ENCODE measurements at places on chromosomes 16 and 17.

DNA sequence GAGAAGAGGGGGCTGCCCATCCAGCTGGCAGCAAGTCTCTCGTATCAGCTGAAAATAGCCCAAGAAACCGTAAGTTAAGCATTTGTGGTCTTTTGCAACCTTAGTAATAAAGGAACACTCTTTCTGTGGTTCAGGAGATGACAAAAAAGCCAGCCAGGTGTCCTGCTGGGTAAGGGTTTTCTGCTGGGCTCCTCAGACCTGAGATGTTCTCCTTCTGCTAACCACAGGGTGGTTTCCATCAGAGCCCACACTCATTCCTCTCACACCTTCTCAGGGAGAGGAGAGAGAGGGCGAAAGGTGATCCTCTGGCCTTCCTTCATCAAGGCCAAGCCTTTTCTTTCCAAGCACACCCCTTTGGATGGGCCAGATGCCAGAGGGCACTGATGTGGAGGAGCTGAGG lies 70.7 kb downstream of the TEX14 start:
- DNase-seq: no peak

DNA sequence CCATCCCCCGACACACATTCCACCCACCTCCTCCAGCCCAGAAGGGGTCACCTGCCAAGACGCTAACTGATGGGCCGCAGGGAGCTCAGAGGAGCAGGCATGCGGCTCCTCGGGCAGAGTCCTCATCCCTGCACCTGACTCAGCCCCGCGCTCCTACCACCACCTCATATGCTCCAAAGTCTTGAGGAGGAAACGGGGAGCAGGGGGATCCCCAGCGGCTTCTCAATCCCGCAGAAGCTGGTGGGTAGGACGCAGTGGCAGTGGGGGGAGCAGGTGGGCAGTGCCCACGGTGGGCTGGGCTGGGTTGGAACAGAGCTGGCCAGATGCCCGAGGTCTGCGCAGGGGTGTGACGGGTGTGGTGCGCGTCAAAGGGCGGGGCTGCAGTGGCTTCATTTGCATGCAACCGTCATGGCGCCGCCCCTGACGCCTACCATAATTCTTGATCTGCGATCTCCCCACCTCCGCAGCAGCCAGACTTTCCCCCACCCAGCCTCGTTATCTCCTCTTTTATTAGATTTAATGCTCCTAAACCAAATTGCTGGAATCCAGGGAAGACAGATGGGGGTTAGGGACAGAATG lies 39.0 kb upstream of the EMP2 start:
- DNase-seq: no peak

- no peak for DNase-seq
Observed at GRCh38 chr17:29194669-29195068, 14.5 kb upstream of the MYO18A start.

- DNase-seq: no peak
Observed at GRCh38 chr17:39676198-39676819, 8.1 kb downstream of the PNMT start.

GRCh38 chr17:29929006-29929532 lies 959 bp downstream of the SSH2 start:
- DNase-seq: peak; percentile 17

- DNase-seq: no peak
Observed at GRCh38 chr17:34257299-34257985, 2.4 kb downstream of the CCL2 start.

DNA sequence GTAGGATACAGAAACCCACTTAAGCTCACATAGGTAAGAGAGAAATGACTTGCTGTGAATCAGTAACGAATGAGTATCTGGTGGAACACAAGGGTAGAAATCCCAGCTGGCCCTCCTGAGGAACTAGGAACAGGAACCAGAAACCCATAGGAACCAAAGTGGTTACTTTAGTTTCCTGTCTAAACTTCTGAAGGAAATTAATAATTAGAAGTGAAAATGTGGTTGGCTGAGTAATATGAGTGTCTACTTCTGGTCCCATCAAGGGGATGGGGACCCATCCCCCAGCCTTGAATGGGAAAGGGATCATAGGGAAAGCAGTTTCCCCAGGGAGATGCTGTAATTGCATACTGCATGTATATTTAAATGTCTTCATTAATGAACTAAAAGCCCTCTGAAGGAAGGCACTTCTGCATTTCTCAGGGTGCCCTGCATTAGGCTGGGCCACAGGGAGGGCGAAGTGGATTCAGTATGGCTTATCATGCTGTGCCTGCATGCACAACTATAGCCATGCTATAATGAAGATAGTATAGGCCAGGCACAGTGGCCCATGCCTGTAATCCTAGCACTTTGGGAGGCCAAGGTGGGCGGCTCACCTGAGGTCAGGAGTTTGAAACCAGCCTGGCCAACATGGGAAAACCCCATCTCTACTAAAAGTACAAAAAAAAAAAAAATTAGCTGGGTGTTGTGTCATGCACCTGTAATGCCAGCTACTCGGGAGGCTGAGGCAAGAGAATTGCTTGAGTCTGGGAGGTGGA lies 45.6 kb downstream of the CYB5B start:
- DNase-seq: no peak

DNA sequence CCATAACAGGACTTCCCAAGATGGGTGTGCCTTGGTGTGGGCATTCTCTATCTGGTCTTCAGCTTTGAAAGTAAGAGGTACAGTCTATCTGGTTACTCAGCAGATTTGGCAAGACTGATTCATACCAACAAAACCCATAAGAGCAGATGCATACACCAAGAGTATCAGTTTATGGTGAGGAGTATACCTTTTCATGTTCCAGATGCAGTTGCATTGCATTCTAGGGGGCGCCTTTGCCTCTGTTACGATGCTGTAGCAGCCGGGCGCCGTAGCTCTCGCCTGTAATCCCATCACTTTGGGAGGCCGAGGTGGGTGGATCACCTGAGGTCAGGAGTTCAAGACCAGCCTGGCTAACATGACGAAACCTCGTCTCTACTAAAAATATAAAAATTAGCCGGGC lies 31.1 kb upstream of the CARMIL2 start:
- DNase-seq: no peak

DNA sequence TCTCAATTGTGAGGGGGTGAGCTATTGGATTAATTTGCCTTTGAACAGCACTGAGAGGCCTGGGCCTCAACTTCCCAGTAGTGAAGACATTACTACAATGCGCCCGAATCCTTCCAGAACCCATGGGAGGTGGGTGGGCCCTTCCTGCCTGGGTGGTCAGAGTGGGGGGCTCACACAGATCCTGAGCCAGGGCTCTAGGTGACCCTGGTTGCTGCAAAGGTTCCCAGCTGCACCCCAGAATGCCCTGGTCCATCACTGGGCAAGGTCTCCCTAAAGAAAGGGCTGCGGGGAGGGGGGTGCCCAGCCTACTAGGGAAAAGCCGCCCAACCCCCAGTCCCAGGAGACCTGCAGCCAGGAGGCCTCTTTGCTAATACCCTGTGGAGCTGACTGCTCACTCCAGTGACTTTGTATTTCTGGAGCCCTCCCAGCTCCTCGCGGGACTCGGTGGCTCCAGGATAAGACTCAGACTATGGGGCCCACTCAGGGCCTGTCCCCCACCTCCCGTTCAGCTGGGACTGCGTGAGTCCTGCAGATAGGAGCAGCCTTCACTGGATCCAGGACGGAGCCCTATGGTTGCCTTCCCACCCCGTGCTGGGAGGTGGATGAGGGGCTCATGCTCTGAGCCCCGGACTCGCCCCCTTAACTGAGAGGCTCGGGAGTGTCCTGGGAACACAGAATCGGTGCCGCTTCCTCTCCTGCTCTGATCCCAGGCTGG lies 40.2 kb downstream of the SLC7A5 start:
- DNase-seq: no peak

GRCh38 chr17:79840269-79840988 lies 1.2 kb upstream of the CBX4 start:
- no peak for DNase-seq

- no peak for DNase-seq
Observed at GRCh38 chr17:65290616-65291015, 153.4 kb downstream of the RGS9 start.

DNA sequence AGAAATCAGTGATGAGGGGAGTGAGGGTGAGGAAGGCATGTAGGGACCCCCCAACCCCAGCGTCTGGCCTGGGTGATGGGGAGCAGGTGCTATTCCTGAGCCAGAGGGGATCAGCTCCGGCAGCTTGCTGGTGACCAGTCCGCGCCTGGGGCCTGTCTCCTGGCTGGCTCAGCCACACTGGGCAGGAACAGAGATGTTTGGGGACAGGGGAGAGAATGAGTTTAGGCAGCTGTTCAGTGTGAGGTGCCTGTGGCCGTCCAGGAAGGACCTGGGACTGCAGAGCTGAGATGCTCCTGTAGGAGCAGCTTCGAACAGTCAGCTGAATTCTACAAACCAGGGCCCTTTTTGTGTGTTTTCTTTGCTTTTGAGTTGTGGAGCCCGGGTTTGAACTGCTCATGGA lies 23.2 kb upstream of the SPNS2 start:
- no peak for DNase-seq

DNA sequence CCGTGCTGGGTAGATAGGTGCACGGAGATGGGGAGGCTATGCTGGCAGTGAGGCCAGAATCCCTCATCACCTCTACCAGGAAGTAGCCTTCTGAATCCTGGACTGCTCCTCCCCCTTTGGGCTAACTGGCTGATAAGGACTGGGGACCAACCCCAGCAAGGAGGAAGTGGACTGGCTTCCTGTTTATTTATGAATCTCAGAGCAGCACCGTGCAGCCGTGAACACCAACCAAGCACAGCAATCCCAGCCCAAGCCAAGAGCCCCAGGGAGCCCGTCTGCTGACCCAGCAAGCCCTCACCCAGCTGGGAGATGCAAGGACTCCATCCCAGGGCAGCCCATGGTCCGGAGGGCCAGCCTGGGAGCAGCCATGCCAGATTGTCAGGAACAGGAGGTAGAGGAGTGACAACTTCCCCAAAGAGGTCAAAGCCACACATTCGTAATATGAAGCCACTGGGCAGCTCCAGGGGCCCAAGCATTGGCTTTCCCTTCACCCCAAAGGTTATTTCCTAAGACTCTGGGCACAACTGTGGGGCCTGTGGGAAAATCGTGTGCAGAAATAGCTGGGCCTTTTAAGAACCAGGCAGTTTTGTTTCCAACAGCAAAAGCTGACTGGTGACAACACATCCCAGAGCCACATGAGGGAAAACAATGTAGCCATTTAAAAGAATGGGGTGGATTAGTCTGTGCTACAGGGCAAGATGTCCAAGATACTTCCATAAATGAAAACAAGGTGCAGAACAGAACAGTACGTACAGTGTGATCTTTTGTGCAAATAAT lies 23.9 kb downstream of the PHB1 start:
- no peak for DNase-seq

GRCh38 chr17:28812748-28813377 lies 29.7 kb downstream of the FAM222B start:
- DNase-seq: no peak

DNA sequence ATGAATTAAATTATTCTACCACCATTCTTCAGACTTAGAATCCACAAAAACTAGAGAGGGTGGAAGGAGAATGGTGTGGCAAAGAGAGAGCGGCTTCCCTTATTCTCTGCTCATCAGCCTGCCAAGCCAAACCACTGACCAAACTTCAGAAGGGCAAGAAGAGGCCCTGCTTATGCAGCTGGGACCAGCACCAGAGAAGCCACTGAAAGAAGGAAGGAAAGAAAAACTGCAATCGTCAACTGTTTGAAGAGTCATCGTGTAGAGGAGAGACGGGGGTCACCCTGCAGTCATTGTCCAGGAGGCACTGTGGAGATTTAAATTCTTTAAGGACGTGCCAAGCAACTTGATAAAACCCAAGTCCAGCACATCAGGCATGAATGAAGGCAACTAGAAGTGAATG lies 15.6 kb downstream of the PMP22 start:
- DNase-seq: no peak

GRCh38 chr16:27495191-27495590 lies 54.5 kb downstream of the GTF3C1 start:
- no peak for DNase-seq

- DNase-seq: peak; percentile 48
Observed at GRCh38 chr16:19113577-19114358, at the start of gene ITPRIPL2. Gene ITPRIPL2 (plus strand): TSS chr16:19113964. CDS start chr16:19114462, 498 bp downstream.

DNA sequence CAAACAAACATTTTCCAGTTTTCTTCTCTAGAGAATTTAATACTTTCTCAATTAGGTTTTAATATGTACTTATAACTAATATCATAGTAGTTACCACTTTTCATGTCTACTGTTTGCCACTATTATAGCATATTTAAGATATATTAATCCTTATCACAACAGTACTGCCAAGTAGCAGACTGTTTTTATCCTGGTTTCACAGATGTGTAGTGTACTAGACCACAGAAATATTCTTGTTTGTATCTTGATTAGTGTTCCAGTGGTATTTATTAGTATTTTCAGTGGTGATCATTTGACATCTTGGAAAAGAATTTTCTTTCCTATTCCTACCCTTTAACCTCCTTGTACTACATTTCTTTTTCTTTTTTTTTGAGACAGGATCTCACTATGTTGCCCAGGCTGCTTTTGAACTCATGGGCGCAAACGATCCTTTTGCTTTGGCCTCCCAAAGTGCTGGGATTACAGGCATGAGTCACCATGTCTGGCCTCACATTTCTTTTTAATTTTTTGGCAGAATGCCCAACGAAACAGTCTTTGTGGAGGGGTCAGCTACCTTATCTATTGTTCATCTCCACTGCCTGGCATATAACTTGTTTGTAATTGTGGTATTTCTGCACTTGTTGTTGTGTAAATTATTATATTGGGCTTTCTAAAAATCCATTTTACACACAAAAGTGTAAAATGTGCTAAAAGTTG lies 27.2 kb downstream of the MAP2K4 start:
- no peak for DNase-seq

DNA sequence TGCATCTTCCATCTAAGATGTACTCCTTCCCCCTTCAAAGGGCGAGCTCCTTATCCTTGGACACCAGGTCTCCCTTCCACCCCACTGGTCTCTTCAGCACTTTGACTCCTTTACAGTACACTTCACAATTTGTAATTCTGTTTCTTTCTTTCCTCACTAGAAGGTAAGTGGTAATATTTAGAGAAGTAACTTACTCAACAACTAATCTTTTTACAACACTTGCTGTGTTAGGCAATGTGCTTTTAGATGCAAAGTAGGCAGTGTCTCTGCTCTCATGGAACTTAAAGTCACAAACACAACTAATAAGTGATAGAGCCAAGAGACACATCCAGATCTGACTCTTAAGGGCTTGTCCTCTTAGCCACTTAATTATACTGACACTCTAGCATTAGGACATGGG lies 6.4 kb downstream of the SIAH1 start:
- no peak for DNase-seq

- DNase-seq: no peak
Observed at GRCh38 chr17:37090941-37091340, 142.2 kb downstream of the AATF start.

All from neuronal stem cell (in vitro differentiated cells).